ENCODE measurements at places on chromosomes 11 and 22.

DNA sequence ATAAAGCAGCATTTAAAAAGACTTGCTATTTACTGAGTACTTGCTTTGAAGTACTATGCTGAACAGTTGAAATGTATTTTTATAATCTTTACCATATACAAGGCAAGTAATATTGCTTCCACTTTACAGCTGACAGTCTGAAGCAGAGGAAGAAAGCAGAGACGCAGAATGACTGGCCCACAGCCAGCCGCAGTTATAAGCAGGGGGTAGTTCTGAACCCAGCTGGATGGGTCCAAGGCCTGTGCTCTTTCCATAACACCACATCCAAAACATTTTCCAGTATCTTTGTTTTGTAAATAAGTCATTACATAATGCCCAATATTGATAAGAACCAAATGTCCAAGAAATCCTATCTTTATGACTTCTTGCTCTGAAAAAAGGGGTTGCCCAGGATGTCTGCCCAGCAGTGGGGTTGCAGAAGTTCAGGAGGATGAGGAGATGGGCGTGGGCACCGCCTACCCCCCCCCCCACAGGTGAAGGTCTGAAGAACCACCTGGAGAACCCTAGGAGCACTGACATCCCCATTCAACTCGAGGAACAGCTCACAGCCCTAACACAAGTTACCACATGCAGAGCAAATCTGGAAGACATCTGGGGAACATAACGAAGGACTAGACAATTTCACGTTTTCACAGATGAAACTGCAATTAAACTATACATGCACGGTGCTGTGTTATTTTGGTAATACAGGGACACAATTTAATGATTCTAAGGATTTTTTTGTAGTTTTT, 24.2 kb upstream of the YPEL1 start:
- no peak for DNase-seq

GRCh38 chr11:75602951-75603350, 40.9 kb downstream of the SERPINH1 start:
- DNase-seq, result no peak

- no peak for DNase-seq
Measured at GRCh38 chr22:36822581-36822980, 5.7 kb upstream of the PVALB start.

- no peak for DNase-seq
Measured at GRCh38 chr11:128412847-128413791, 174.2 kb downstream of the ETS1 start.

DNA sequence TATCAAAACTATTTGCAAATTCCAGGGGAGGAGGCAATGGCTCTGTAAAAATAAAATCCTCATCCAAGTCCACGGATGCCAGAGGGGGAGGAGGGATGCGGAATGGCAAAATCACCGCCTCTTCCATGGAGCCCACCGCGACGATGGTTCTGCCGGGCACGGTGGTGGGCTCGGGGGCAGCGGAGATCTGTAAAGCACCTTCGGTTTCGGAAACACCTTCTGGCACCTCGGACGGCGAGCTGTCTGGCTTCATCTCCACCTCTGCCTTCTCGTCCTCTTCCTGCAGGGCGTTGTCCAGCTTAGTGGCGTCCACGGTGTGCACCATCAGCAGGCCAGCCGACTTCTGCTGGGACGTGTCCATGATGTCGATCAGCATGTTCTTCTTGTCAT, 87.7 kb downstream of the CTTN start:
- no peak for DNase-seq

DNA sequence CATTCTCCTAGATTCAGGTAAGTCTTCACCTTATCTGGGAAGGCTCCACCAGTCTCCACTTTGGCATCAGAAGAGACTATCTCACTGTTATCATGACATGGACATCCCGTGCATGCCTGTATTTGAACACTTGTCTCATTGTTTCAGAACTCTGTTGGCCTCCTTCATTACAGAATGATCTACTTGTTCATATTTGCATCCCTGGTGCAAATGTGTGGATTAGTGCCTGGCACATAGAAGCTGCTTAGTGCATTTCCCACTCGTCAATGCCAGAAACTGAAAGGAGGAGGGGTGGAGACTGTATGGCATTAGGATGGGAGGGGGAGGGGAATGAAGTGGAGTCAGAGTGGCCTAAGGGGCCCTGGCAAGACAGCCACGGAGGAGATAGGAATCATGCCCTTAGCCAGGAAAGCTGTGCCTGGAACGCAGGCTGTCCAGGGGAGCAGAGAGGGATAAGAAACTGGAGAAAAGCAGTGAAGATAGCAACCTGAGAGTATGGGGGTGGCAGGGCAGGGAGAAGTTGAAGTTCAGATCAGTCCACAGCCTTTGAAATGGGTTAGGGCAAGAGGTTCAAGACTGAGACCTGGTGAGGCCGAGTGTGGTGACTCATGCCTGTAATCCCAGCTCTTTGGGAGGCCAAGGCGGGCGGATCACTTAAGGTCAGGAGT, 53.8 kb upstream of the CAPRIN1 start:
- DNase-seq, result no peak

DNA sequence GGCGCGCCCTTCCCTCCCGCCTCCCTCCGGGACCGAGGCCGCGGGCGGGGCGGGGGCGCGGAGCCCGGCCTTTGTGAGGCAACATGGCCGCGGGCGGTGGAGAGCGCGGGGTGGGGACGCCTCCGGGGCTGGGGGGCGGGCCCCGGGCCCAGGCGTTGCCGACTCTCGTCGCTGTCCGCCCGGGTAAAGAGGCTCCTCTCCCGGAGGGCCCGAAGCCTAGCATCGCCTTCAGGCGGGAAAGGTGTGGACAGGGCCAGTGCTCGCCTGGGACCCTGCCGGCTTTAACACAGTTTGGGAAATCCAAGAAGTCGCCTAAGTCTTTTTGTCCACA, 369 bp downstream of the DGCR8 start:
- peak; percentile 79 for DNase-seq

GRCh38 chr11:62593434-62594044, 2.2 kb upstream of the TUT1 start:
- DNase-seq, result peak; percentile 85

DNA sequence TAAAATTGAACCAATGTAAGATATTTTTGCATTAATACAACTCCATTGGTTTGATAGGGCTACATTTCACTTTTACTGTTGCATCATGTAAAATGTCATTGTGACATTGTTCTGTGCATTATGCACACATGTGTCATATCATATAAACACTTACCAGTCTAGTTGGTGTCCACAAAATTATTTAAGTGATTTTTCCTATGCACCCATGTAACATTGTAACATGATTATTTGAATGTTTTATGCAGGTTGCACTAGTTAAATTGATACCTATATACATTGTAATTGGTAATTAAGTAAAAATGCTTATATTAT, 9.6 kb upstream of the BIRC3 start:
- DNase-seq, result no peak

- DNase-seq, result no peak
Measured at GRCh38 chr11:17379383-17380180, 8.9 kb downstream of the KCNJ11 start.

DNA sequence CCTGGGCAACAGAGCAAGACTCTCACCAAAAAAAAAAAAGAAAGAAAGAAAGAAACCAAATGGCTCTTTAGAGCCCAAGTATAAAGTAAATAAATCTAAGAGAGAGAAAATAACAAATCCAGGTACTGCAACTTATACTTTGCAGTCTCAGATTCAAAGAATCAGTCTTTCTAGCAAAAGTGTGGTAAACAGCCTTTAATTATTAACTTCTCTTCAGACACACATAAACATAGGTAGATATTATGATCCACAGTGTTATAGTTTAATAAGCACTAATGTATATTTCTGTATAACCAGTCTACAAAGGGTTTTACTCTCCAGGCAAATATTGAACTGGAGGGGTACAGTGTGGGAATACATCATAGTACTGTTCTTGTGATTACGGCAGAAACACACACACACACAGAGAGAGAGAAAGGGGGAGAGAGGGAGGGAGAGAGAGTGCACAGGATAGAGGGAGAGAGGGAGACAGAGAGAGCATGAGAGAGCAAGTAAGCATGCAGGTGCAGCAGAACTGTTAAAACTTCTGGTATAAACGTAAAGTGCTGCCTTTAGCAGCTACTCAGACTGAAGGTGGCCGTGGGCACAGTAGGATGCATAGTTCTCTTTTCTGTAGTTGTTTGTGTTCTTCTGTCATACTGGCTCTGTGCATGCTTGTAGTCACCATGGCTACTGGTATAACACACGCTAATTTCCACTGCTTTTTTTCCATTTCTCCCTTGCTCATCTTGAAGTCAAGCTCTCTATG, 32.3 kb downstream of the MTMR2 start:
- no peak for DNase-seq

GRCh38 chr11:72668629-72669347, 5.4 kb downstream of the PDE2A start:
- peak; percentile 80 for DNase-seq

DNA sequence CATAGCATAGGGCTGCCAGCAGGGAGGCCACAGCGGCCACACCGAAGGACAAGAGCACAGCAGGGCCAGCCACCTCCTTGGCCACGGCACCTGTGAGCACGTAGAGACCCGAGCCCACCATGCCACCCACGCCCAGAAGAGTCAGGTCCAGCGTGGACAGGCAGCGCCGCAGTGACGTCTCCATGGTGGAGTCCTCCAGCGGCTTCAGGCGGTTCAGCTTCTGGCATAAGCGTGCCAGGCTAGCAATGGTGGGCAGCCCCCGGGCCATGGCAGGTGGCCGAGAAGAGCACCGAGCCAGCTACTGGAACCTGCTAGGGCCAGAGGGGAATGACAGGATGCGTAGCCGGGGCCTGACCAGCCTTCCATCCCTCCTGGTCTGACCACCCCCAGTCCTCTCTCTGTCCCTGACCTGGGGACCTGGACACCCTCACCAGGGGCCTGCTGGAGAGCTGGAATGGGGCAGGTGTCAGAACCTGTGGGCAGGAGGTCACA, 770 bp downstream of the SLC7A4 start:
- DNase-seq, result no peak

DNA sequence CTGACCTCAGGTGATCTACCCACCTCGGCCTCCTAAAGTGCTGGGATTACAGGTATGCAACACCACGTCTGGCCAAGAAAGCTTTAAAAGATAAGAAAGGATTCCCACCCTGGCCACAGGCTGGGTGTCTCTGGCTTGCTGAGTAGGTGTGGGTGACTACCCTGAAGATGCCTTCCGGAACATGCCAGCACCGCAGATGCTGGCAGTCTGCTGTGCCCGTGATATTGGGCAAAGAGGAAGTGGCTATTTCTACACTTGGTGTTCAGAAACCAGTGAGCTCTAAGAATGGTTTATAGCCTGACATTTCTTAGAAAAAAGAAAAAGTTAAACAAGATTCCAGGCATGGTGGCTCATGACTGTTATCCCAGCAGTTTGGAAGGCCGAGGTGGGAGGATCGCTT, 6.1 kb downstream of the MRPL11 start:
- no peak for DNase-seq

- no peak for DNase-seq
Measured at GRCh38 chr11:79071190-79071589, 369.6 kb downstream of the TENM4 start.

- no peak for DNase-seq
Measured at GRCh38 chr11:72328366-72329224, 84.6 kb upstream of the PHOX2A start.

DNA sequence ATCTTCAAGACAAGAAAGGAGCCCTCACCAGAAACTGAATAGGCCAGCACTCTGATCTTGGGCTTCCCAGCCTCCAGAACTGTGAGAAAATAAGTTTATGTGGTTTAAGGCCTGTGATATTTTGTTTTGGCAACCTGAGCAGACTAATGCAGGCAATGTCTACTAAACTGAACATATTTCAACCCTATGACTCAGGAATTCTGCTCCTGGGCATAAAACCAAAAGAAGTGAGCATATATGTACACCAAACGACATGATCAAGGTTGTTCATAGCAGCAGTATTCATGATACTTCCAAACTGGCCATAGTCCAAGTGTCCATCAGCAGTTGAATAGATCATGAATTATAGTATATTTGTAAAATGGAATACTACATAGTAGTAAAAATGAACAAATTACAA, 29.0 kb downstream of the CSNK2A3 start:
- no peak for DNase-seq

DNA sequence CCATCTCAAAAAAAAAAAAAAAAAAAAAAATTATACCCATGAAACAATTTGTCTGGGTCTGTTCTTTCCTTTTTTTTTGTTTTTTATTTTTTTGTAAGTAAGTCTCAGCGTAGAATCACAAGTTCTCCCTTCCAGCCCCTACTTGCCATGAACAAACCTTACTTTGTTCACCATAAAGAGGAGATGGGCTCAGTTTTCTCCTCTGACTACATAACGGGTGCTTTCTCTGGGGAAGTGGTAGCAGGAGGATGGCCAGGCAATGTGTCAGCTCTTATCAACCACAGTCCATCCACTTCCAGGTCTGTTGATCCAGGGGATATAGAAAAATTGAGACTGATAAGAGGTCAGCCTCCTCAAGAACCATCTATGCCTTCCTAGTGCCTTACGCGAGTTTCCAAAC, 11.0 kb downstream of the ASCC2 start:
- DNase-seq, result no peak

DNA sequence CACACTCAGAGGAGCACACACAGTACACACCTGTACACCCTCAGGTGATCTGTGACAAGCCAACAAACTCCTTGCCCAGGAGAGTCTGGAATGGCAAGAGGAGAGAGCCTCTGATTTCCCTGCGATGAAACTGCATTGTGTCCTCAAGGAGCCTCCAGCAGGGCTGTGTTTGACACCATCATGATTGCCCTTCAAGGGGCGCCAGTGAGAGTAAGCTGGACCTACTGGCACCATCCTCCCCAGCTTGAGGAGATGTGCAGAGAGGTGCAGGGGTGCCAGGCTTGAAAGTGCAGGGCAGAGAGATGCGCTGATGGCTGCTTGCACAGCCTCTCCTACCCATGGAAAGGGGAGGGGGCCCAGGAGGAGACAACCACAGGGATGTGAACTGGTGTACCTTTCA, 188.8 kb upstream of the CADM1 start:
- DNase-seq, result no peak

- no peak for DNase-seq
Measured at GRCh38 chr22:29530716-29531115, 22.8 kb downstream of the THOC5 start.

DNA sequence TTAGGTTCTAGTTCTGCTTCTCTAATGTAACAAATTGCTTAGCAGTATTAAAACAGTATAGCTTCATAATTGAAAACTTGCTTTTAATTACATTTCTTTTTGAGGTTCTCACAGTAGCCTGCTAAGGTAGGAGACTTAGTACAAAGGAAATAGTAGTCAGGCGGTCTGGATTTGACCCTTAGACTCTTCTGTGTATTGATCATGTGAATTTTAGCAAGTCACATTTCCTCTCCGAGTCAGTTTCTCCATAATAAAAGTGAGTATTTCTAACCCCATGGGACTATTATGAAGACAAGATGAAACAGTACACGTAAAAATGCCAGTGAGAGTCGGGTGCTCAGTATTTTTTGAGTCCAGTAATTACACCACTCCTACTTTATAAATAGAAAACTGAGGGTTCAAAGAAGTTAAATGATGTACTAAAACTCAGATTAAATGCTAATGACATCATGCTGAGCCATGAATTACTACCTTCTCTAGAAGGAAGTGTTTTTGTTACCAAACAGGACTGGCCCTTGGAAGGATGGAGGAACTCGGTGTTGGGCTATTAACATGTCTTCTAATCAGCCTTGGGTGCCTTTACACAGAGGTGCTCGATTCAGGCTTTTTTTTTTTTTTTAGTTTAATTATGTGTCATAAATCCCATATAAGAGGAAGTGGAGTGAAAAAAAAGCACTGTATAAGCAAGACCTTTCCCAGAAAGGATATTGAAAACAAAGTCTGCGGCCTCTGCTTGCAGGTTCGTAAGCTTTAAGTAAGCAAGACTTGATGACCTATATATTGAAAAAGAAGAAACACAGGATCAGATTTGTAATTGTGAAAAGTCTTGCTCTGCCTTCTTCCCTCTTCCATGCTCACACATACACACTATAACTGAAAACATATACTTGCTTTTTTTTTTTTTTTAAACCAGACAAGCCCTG, 109.0 kb downstream of the EMSY start:
- no peak for DNase-seq

All from activated T-cell treated with anti-CD3 and anti-CD28 coated beads, Interleukin-2, amount 50 U/mL, for 48 hours (primary cell).